ENCODE measurements at places on chromosomes 2 and 18. TPM values are rescaled to one million over a fixed set of nuclear protein-coding genes. Genes with fewer than 3 reads are reported as not detected.

DNA sequence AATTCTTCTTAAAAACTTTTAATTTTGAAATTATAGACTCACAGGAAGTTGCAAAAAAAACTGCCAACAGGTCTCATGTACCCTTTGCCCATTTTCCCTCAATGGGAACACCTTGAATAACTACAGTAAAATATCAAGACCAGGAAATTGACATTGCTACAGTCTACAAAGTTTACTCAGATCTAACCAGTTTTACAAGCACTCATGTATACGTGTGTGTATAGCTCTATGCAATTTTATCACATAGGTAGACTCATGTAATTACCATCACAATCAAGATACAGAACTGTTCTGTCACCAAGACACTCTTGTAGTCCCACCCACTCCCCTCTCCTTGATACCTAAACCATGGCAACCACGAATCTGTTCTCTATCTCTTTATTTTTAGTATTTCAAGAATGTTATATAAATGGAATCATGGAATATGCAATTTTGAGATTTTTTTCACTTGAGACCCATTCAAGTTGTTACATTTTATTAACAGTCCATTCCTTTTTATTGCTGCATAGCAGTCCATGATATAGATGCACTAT is 6.6 kb downstream of the HYCC2 start:
- no peak for DNase-seq

GRCh38 chr2:151241224-151241623 is 20.4 kb downstream of the RBM43 start:
- no peak for DNase-seq

- DNase-seq: no peak
Observed at GRCh38 chr18:32769586-32770053, 3.2 kb downstream of the KLHL14 start.

DNA sequence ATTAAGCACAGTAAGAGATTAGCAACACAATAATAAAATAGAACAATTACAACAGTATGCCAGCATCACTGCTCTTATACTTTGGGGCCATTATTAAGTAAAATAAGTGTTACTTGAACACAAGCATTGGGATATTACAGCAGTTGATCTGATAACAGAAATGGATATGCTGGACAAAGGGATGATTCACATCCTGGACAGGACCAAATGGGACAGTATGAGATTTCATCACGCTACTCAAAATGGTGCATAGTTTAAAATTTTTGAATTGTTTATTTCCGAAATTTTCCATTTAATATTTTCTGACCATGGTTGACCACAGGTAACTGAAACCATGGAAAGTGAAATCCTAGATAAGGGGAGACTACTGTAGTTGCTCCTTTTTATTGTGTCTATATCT is 138.2 kb downstream of the UBR3 start:
- DNase-seq: no peak

DNA sequence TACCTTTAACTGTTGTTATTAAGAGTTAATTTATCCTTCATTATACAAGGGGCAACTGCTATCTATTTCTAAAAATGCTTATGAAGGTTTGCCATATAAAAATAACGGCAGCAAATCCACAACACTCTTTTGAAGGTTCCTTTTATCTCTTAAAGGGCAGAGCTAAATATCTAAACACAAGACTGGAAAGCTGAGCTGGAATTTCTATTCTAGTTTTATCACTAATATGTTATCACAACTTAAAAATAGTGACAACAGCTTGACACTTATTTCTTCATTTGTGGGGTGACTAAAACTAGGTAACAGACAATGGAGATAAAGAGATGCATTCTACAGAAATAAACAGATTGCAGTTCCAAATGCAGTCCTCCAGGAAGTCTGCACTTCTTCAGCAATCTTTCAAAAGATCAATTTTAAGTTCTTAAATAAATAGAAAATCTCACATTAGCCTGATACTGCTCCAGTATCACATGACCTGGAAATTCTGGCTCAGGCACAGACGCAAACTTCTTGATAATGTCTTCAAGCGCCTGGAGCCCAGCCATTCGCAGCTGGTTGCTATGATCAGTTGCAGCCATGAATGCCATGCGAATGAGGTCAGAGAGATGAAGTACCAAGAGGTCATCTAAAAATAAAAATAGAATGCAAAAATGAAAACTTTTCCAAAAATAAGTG is 54.0 kb upstream of the STRN start:
- DNase-seq: peak; percentile 27

- DNase-seq: no peak
Observed at GRCh38 chr18:13185675-13186198, 32.8 kb upstream of the LDLRAD4 start.

- no peak for DNase-seq
Observed at GRCh38 chr2:236711440-236711839, 141.8 kb downstream of the ACKR3 start.

DNA sequence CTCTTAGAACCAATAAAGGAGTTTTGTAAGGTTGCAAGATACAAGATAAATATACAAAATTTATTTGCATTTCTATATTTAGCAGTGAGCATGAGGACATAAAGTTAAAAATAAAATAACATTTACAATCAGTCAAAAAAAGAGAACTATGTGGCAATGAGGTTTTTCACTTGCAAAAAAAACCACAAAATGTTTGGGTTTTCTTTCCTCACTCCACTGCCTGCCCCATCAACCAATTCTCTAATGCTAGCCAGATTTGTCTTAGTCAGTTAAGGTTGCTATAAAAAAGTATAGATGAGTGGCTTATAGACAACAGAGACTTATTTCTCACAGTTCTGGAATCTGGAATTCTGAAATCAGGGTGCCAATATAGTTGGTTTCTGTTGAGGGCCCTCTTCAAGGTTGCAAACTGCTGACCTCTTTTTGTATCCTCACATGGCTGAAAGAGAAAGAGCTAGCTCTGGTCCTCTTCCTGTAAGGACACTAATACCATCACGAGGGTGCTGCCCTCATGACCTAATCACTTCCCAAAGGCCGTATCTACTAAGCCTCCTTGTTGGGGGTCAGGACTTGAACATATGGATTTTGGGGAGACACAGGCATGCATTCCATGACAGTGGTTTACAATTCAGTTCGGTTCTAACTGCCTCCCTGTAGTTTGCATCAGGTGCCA is 566.2 kb downstream of the GALR1 start:
- no peak for DNase-seq

DNA sequence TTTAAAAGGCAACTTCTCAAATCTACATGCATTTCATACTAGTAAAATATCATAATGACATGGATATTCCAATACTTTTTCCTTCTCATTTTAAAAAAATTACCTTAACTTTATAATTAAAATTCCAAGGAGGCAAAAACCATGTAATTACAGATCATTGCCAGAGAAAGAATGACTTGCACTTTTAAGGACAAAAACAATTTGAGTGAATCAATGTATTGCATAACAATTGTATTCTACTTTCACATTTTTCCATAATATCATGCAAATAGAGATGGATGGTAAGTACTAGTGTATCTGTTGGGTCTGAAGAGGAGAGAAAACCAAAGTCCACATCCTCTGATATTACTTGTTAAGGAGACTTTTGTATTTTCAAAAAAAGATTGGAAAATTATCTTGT is 89.5 kb upstream of the NCK2 start:
- DNase-seq: no peak

DNA sequence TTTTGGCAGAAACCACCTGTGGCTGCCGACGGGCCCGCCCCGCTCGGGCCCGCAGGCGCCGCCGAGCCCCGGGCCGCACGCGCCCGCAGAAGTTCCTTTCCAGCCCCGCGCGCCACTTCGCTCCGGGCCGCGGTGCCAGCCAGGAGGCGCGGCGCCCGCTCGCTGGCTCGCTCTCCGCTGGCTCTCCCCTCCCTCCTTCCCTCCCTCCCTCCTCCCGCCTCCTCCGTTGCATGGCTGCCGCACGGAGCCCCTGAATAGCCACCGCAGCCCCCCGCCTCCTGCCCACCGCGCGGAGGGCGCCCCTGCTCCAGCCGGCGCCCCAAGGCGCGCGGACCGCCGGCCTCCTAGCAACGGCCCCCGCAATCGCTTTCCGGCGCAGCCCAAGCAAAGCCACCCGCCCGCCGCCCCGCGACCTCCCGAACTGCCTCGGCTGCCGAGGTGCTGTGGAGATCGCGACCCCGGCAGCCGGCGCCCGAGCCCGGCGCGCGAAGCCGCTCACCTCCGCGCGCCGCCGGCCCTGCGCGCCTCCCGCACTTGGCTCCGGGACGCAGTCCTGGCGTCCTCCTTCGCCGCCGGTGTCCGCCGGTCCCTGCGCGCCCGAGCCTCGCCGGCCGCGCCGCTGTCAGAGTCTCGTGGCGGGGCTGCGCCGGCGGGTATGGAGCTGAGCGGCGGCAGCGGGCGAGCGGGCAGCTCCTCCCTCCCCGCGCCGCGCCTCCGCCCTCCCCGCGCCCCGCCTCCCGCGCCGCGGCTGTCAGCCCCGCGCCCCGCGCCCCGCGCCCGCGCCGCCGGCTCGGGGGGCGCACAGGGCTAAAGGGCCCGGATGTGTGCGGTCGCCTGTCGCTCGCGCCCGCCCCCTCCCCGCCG is at the start of gene ZBTB7C:
ZBTB7C (minus strand) TSS at position 657 of the 864 bp plus-strand sequence.
- DNase-seq: peak; percentile 28

GRCh38 chr18:32353257-32353656 is 117.4 kb downstream of the GAREM1 start:
- DNase-seq: no peak

GRCh38 chr18:33239298-33239697 is 201.2 kb downstream of the CCDC178 start:
- DNase-seq: no peak

DNA sequence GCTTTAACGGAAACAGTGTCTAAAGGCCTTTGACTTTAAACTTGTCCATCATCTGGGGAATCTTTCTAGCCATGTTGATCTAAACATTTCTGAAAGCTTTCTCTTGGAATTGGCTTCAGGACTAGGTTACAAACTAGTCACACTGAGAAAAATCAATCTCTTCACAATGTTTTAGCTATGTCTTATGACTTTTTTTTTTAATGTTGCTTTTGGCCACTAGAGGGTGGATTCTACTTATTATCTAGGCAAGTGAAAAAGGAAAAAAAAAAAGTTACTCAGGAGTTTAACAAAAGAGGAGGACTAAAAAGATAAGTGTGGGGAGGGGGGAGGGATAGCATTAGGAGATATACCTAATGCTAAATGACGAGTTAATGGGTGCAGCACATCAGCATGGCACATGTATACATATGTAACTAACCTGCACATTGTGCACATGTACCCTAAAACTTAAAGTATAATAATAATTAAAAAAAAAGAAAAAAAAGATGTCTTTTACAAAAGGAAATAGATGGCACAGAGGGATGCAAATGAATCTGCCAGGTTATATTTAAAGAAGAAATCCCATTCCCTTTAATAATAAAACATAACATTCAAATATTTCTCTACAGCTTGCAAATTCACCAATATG is 160.4 kb upstream of the PID1 start:
- DNase-seq: no peak

GRCh38 chr18:50117863-50118262 is 77.1 kb downstream of the MYO5B start:
- no peak for DNase-seq

DNA sequence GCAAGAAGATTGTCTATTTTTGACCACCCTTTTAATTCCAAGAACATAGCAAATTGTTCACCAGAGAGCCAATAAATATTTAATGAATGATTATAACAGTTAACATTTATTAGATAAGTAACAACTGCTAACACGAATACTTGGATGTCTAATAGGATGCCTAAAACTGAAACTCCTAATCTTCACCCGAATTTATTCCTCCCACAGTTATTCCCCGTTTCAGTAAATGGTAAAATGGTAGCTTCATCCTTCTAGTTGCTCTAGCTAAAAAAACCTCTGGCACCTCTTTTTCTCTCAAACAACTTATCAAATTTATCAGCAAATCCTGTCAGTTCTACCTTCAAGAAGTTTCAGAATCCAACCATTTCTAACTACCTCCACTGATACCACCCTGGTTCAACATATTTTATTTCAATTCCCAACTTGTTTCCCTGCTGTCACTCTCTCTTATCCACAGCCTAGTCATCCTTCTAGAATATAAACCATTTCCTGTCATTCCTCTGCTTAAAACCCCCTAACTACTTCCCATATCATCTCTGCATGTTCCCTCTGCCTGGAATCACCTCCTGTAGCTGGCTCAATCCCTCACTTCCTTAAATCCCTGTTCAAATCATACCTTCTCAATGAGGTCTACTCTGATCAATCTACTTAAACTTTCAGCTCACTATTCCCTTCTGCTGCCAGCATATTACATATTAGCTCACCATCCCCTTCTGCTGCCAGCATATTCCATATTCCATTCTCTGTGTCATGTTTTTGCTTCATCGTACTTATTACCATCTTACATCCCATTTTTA is 93.8 kb downstream of the ROCK2 start:
- no peak for DNase-seq

- no peak for DNase-seq
Observed at GRCh38 chr2:45379399-45380087, 231.5 kb downstream of the SRBD1 start.

GRCh38 chr2:157627594-157628476 is 829 bp downstream of the ACVR1C start:
- peak; percentile 82 for DNase-seq

GRCh38 chr18:75216212-75216910 is 5.8 kb downstream of the TSHZ1 start:
- DNase-seq: no peak

DNA sequence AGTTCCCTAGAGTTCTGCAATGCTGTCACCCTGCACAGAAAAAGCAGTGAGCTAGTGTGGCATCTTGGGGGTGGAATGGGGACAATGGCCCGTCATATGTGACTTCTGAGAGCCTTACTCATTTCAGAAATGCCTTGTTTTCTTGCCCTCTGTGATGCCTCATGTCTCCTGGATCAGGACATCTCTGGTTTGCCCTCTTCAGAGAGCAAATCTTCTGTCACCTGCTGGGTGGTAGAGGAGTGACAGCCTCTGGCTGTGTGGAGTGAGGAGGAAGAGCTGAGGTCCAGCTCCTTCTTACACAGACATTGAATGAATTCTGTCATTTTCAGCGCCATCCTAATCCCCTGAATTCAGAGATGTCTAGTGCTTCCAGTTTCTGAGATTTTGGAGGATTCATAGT is 55.6 kb upstream of the PHLPP1 start:
- DNase-seq: no peak

GRCh38 chr2:219398721-219399363 is 11.1 kb upstream of the DNPEP start:
- DNase-seq: peak; percentile 53

DNA sequence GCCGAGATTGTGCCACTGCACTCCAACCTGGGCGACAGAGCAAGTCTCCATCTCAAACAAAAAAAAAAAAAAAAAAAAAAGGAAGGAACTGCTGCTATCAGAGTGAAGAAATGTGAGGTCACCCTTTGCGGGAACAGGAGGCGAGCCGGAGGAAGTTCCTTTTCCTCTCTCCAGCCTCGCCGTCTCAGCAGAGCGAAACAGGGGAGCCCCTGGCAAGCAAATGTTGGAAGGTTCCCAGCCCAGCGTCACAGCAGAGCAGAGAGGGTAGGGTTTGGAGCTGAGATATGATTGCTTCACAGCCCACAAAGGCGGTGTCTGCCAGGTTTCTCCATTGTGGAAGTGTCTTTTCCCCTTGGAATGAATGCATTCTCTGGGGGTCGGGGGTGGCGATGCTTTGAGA is 28.5 kb downstream of the SLC20A1 start:
- DNase-seq: peak; percentile 49

- no peak for DNase-seq
Observed at GRCh38 chr18:63197246-63197869, 122.2 kb downstream of the BCL2 start.

Gene FAM237A
- not detected for total RNA-seq

Gene IL36RN
- total RNA-seq: not detected

Gene EFR3B
- 1.1 TPM for total RNA-seq

Gene CTAGE1
- not detected for total RNA-seq

Gene CYP27A1
- 92.4 TPM for total RNA-seq

Gene CROCC2
- total RNA-seq: not detected

Gene DCDC2C
- total RNA-seq: not detected

Gene HS1BP3
- 30.3 TPM for total RNA-seq

Gene EPG5
- total RNA-seq: 35.2 TPM

Gene SMPD4
- total RNA-seq: 29.1 TPM
